ENCODE measurements at places on chromosomes 3 and 15.

DNA sequence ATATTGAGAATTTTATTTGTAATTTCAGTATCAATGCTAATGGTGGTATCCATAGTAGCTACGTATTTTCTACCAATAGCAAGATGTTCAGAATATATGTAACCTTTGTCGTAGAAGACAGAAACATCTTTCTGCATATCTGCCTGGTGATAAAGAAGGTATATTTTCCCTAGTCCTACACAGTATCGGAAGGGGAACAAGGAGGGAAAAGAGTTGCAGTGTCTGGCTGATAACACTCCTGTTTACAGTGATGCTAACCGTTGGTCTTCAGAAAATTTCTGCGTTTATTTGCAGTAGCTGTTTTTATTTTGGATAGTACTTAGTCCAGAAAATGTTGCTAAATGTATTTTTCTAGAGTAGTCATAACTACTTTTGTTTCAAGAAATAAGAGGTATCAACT is 25.2 kb downstream of the TSC22D2 start:
- DNase-seq, result no peak

GRCh38 chr3:50341537-50341936 is 901 bp upstream of the RASSF1 start:
- no peak for DNase-seq

- no peak for DNase-seq
Observed at GRCh38 chr15:57306161-57306943, 70.0 kb upstream of the CGNL1 start.

DNA sequence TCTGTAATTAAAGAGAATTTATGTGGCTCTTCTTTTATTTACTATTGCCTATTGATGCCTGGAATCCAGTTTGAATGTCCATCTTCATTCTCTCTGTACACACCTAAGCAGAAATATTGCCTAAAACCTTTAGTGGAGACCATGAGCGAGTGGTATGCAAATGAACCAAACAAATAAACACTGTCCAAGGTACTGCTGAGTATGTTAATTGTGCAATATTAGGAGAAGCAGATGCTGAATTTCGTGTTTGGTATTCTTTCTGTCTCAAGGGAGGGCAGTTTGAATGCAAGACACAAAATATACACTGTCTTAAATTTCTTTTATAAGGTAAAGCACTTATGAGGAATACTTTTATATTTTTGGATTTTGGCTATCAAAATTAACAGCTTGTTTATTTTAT is 440.9 kb downstream of the RBMS3 start:
- DNase-seq, result no peak

- DNase-seq, result no peak
Observed at GRCh38 chr3:42036483-42036823, 54.7 kb upstream of the TRAK1 start.

- no peak for DNase-seq
Observed at GRCh38 chr3:171407759-171408158, 52.4 kb downstream of the TNIK start.

GRCh38 chr15:63497642-63498467 is 6.5 kb upstream of the USP3 start:
- DNase-seq, result no peak

- no peak for DNase-seq
Observed at GRCh38 chr3:147890114-147890513, 480.9 kb downstream of the ZIC1 start.

DNA sequence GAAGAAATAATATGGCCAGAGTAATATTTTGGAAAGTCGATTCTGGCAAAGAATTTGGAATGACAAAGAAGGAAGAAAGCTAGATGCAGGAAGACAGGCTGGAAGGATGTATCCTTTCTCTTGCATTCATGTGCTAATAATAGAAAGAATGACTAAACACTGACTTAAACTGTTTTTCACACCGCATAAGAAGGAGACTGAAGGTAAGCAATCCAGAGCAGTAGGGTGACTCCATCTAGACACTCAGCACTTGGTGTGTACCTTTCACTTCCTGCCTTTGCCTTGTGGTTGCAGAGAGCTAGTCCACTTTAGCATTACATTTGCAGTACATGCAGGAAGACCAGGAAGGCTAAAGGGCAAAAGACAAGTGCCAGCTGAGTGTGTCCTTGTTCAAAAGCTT is 234.6 kb downstream of the RBMS3 start:
- DNase-seq, result no peak

GRCh38 chr3:156655819-156656550 is 18.4 kb upstream of the TIPARP start:
- no peak for DNase-seq
